ENCODE measurements at places on chromosomes 4 and X. TPM values are rescaled to one million over a fixed set of nuclear protein-coding genes. Genes with fewer than 3 reads are reported as not detected.

The CHRDL1 gene
- total RNA-seq: 35.4 TPM

The SSX2B gene
- total RNA-seq: 3.7 TPM

The SH3D19 gene
- 4.3 TPM for total RNA-seq

The ITM2A gene
- total RNA-seq: 0.12 TPM

The ADAM29 gene
- total RNA-seq: not detected

The UGT2B17 gene
- not detected for total RNA-seq

The NUDT9 gene
- 10.3 TPM for total RNA-seq

The NEUROG2 gene
- 0.12 TPM for total RNA-seq

The PPEF1 gene
- total RNA-seq: not detected

GRCh38 chr4:71211748-71212147, 127.1 kb upstream of the SLC4A4 start:
- DNase-seq: no peak

DNA sequence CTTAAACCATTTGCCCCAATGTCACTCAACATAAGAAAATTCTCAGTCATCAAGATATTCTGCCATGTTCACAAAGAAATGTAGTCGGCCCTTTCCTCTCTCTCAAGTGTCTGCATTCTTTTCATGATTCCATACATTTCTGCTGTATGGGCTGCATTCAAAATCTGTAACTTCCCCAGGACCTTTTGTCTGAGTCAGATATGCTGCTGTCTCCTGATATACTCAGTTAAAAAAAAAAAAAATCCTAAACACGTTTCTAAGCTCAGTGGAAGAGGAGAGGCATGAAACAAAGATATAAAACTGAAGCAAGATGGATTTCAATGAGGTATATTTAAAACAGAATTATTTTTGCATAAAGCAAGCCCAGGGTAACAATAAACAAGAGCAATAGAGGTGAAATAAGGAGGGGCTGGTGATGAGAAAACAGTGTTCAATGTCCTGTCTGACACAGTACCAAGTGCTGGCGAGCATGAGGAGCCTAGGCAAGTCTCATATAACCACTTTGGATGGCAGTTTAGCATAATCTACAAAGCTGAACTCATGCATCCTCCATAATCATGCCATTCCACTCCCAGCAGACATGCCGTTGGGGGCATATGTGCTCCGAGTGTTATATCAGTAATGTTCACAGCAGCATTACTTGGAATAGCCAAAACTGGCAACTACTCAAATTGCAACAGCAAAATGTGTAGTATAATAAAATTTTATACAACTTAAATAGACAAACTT, 76.7 kb downstream of the MANBA start:
- no peak for DNase-seq

DNA sequence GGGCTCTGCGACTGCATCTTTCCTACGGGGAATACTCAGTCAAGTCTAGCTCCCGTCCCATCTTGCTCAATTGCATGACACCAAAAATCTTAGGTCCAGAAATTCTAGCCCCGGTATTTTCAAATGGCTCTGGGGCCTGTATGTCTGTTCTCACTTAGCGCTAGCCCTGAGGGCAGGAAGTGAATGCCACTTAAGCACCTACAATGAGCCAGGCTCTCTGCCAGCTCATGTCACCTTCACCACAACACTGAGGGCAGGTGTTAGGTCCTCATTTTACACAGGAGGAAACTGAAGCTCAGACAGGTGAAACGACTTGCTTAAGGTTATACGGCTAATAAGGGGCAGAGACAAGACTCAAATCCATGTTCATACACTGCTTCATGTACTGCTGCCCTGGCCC, 282.8 kb downstream of the PPP1R2C start:
- no peak for DNase-seq

GRCh38 chr4:53619431-53619830, 28.1 kb upstream of the LNX1 start:
- DNase-seq: no peak

DNA sequence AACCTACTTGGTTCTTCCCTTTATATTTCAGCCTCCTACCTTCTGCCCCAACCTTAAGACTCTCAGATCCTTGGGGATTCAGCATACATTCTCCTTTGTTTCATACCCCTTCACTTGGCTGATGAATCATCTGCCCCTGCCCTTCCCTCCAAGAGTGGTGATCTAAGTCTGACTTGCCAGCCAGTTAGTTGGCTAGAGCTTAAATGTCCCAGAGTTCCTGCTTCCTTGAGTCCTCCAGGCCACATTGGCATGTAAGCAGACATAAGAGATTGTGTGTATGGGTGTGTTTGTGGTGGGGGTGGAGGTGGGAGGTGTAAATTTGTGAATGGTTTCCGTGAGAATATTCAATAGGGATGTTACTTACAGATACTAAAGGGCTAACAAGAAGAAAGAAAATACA, 3.7 kb upstream of the TEX13D start:
- peak; percentile 40 for DNase-seq

DNA sequence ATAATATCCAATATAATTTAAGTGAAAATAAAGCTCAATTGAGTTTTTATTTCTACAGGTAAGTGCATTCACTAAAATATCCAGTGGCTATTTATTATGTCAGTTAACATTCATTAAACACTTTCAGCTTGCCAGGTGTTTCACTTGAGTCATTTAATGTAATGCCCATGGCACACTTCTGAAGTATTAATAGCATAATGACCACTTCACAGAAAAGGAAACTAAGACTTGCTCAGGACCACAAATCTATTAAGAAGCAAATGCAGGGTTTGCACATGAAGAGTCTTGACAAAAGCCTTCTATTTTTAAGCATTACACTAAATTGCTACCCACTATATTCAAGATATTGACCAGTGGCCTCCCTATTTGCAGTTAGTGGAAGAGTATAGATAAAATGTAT, 612.7 kb downstream of the KCTD8 start:
- no peak for DNase-seq

GRCh38 chr4:56360071-56360470, 27.2 kb downstream of the AASDH start:
- no peak for DNase-seq

DNA sequence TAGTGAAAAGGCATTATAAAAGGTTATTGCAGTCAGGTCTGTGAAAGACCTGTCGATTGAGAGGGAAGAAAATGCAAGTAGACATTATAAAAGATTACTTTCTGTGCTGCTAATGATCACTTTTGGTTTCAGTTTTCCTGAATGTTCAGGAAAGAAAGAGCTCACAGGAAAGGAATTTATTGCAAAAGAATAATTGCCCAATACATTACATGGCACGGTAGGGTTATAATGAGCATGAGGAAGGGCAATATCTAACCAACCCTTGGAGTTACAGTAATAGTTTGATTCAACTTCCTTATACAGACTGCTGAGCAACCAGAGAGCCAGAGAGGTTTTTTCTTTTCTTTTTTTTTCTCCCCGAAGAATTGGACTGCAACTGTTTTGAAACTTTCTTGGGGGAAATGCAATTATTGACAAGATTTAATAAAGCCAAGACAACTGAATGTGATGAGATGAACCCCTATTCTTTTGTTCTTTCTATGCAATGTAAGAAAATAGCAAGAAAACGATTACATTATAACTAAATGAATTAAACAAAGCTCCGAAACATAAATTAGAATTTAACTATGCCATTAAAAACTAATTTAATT, 247.0 kb downstream of the C4orf33 start:
- DNase-seq: peak; percentile 59

DNA sequence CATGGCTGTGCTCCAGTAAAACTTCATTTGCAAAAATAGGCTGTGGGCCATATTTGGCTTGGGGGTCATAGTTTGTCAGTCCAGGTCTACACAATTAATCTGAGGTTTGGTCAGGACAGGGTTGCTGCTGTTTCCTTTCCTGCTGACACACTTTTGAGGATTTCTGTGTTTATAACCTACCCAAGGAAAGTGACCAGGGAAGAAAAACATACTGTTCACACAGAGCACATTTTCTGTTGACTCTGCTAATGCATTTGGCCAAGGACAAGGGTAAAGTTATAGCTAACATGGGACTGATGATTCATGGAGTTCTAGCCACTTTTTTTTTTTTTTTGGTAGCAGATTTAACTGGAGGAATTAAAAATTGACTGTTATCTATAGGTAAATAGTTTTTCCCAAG, 43.9 kb upstream of the GEMIN8 start:
- DNase-seq: no peak
